ENCODE measurements at places on chromosomes 3 and 15.
A peak's percentile ranks its signal among the peaks of the same experiment; 100 is the strongest.

DNA sequence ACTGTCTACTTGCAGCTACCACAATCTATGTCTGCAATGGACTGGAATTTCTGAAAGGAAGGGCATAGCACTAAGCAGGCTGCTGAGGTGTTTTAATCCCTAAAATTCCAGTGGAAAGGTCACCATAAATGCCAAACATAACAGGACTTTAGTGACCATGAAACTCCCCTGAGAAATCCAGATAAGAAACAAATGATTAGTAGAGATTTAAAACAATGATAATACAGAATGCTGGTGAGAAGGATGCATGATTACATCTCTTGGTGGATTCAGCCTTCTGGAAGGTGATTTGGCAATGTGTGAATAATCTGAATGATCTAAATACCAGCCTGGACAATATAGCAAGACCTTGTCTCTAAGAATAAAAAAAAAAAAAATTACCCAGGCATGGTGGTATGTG, 475.0 kb upstream of the CBLB start:
- DNase-seq, result no peak

DNA sequence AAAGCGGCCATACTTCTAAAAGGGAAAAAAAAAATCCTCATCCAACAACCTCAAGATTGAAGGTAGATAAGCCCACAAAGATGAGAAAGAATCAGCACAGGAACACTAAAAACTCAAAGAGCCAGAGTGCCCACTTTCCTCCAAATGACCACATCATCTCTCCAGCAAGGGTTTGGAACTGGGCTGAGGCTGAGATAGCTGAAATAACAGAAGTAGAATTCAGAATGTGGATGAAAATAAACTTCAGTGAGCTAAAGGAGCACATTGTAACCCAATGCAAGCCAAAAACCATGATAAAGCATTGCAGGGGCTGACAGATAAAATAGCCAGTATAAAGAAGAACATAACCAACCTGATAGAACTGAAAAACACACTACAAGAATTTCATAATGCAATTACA, 158.7 kb upstream of the UBE2E2 start:
- DNase-seq, result no peak

DNA sequence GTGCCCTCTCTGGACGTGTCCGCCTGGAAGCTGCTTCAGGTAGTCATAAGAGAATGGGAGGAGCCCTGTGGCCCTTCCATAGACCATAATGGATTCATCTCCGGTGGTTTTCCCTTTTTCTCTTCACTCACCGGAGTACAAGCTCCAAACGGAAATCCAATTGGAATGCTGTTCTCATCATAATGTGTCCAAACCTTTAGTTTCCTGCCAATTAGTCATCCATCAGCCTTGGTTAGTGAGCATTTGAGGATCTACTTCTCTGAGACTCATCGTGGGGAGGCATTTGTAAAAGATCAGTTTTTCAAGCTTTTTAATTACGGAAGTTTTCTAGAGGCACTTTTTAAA, 34.9 kb downstream of the ABHD2 start:
- DNase-seq, result no peak

- no peak for DNase-seq
These were observed 167.9 kb downstream of the BBX start for GRCh38 chr3:107690522-107691138.

DNA sequence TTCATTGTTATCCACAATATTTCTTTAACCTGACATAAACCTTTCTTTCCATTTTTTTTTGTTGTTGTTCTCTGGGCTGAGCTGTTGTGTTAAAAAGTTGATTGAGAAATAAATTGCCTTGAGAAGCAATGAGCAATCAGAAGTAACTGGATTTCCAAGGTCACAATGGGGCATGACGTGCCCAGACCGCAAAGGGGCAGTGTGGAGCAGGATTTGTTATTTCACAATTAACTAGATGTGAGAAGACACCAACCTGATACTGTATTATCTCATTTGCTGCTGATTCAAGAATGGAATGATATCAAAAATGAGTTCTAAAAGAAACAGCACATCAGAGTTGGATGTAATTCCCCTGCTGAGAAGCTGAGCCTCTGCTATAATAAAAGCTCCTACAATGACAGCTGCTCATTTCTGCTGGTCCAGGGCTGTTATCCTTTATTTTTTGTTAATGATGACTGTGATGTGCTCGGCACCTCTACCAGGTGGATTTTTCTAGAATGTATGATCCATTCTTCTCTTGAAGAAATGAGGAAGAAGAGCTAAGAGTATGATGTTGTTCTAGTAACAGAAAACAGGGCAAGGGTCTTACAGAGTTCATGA, 28.1 kb downstream of the CPNE4 start:
- no peak for DNase-seq

- DNase-seq, result no peak
These were observed 4.3 kb downstream of the SUCLG2 start for GRCh38 chr3:67650084-67650483.

DNA sequence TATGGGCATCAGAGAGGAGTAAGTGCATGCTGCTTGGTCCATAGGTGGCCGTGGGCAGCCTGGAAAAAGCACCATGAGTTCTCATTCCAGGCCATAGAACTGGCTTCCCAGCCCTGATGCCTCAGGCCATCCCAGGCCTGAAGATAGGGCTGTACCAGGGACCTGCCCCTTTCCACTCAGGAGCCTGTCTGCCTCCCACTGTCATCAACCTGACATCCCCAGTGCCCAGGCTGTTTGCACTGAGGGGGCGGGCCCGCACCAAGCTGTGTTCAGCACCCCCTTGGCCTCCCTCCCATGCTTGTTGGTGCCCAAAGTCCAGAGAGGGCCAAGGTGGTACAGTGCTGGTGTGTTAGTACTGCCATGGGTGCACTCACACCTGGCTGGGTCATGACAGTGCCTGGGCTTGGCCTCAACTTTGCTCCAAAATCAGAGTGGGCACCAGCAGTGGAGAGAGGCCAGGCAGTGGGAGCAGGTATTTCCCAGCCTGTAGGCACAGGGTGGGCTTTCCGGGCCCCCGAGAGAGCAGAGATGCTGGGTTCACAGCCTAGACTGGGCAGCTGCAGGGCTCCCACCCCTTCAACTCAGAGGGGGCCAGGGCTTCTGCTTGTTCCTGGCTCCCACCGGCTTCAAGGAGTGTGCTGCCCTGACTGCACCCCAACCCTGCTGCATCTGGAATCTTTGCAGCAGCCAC, 556.1 kb downstream of the SI start:
- DNase-seq, result no peak

- DNase-seq, result no peak
These were observed 1.5 kb downstream of the SOX2 start for GRCh38 chr3:181713280-181713647.

DNA sequence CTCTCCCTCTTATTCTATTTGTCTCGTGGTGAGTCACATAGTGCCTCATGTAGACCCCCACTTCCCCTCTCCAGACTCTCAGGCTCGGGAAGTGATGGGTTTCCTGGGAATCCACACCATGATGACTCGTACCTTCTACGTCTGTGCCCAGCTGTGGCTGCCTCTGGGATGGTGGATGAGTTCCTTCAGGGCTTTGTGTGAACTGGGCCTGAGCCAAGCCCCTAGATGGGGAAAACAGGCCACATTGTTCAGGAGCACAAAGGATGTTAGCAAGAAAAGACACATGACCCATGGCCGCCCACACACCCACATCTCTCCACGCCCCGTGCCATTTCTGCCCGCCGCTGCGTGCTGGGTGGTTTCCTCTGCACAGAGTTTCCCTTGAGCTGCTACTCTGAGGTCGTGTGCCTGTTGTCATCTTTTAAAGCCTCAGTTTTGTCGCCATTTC, 10.5 kb downstream of the ISG20 start:
- DNase-seq, result peak; percentile 52

DNA sequence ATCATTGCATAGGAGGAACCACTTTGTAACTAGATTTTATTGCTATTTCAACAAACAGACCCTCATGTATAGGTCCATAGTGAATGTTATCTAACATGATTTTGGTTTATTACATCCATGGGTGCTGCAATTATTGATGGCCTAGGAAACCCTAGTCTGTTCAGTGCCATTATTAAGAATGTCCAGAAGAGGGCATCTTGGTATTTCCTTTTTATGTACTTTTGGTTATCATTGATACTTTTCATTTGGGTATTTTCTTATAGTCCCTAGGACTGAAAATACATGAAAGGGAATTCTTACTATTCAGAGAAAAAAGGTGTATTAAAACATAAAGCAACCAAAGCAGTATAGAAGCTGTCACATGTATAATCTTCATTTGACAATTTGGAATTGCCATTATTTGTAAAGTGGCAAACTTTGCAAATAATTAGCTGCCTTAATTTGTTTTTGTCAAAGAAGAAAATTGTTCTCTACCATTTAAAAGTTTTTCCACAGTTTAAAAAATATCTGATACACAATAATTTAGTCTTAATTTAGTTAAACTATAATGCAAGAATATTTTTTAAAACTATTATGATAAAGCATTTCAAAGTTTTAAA, 48.7 kb downstream of the CNOT10 start:
- no peak for DNase-seq

All from stimulated activated CD4-positive, alpha-beta T cell treated with anti-CD3 and anti-CD28 coated beads, TNF-alpha, amount 100 ng/mL, for 48 hours (primary cell).